A673 (cell line): ENCODE measurements at places on chromosomes 13 and 19. TPM values are rescaled to one million over a fixed set of nuclear protein-coding genes. Genes with fewer than 3 reads are reported as not detected.

The TNFSF13B gene
- total RNA-seq, result 9.2 and 11.2 TPM in 2 replicates

The SPRY2 gene
- 9.2 and 10.3 TPM in 2 replicates for total RNA-seq

The ZNF724 gene
- 19.0 and 21.0 TPM in 2 replicates for total RNA-seq

The SLC15A1 gene
- not detected in 2 replicates for total RNA-seq

The MYPOP gene
- total RNA-seq, result 11.4 and 13.5 TPM in 2 replicates

The NLRP7 gene
- not detected in 2 replicates for total RNA-seq

DNA sequence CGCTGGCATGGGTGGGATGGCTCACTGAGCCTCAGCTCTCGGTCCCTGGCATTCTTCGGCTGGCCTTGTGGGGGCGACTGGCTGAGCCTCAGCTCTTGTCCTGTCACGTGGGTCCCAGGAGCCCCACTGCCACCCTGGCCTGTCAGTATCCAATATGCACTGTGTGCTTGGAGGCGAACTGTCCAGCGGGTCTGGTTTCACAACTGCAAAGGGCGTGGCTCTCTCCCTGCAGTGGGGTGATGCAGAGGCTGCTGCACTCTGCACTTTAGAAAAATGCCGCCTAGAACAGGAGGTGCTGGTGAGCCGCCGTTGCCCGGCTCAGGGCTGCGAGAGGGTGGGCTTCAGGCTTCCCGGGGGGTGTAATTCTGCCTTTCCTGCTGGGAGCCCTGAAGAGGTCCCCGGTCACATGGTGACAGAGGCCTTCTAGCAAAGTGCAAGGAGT lies 17.0 kb upstream of the TMEM255B start:
- no peaks in the 10 kb centered on the region for H3K4me1 ChIP-seq
- DNase-seq, result peak; percentile 55
- H3K27me3 ChIP-seq, result no peaks in the 10 kb centered on the region
- H3K36me3 ChIP-seq, result no peaks in the 10 kb centered on the region
- H3K27ac ChIP-seq, result no peak overlapping the region

DNA sequence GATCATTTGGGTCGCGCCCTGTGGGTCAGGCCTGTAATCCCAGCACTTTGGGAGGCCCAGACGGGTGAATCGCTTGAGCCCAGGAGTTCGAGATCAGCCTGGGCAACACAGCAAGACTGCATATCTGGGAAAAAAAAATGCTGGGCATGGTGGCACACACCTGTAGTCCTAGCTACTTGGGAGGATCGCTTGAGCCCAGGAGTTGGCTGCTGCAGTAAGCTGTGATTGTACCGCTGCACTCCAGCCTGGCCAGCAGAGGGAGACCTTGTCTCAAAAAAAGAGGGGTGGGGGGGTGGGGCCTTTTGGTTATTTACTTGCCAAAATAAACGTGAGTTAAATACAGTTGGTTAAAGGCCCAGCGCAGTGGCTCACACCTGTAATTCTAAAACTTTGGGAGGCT lies 9.8 kb upstream of the ZNF544 start:
- H3K36me3 ChIP-seq, result peaks cover 2% of the 10 kb centered on the region
- no peaks in the 10 kb centered on the region for H3K27me3 ChIP-seq
- H3K27ac ChIP-seq, result no peak overlapping the region

GRCh38 chr19:46299695-46300094 lies 2.9 kb downstream of the HIF3A start:
- no peaks in the 10 kb centered on the region for H3K36me3 ChIP-seq
- no peak overlapping the region for H3K4me3 ChIP-seq
- no peaks in the 10 kb centered on the region for H3K27me3 ChIP-seq
- H3K4me1 ChIP-seq, result peaks cover 51% of the 10 kb centered on the region
- peak overlapping the region; percentile 65 for H3K27ac ChIP-seq

GRCh38 chr13:111159362-111160320 lies 44.5 kb downstream of the ARHGEF7 start:
- H3K4me1 ChIP-seq, result no peaks in the 10 kb centered on the region
- DNase-seq, result no peak
- no peak overlapping the region for H3K27ac ChIP-seq
- H3K36me3 ChIP-seq, result no peaks in the 10 kb centered on the region
- no peaks in the 10 kb centered on the region for H3K27me3 ChIP-seq
- H3K4me3 ChIP-seq, result no peak overlapping the region

- H3K27me3 ChIP-seq, result no peaks in the 10 kb centered on the region
- peak; percentile 78 for DNase-seq
- H3K36me3 ChIP-seq, result no peaks in the 10 kb centered on the region
Measured at GRCh38 chr13:95300625-95301182, 547 bp downstream of the ABCC4 start.

- H3K27me3 ChIP-seq, result no peaks in the 10 kb centered on the region
- peaks cover 12% of the 10 kb centered on the region for H3K36me3 ChIP-seq
- no peak overlapping the region for H3K27ac ChIP-seq
- peaks cover 6% of the 10 kb centered on the region for H3K4me1 ChIP-seq
Measured at GRCh38 chr19:18839465-18840287, 7.9 kb downstream of the UPF1 start.

DNA sequence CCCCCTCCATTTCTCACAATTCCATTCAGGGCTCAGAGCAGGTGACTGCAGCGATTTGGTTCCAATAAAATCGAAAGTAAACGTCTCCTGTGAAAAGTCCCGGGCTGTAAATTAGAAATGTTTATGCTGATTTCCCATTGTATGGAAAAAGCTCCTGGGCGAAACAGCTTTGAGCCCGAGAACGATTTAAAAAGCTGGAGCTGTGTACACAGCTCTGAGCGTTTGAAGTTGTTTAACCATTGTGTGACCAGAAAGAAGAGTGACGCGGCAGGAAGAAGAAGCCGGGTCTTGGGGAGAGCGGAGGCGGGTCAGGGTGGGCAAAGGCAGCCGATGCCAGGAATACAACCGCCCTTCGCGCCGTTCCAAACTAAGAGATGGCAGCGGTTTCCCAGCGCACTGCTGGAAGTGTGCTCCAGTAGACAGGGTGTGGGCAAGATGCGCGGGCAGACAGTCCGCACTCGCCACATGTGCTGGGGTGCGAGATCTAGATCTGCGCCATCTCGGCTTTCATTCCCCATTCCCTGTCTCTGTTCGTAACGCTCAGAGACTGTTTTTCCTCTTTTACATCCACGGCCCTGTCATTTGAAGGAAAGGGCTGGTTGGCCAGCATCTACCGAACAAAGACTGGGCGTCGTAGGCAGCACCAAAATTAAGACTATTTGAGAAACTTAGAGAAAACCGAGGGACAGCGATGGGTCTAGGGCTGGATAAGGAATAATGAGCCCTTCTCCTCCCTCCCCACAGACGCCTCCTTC lies 960 bp upstream of the GSX1 start:
- DNase-seq, result no peak
- peak overlapping the region; percentile 30 for H3K4me3 ChIP-seq
- H3K27ac ChIP-seq, result no peak overlapping the region
- H3K27me3 ChIP-seq, result peaks cover 100% of the 10 kb centered on the region
- H3K4me1 ChIP-seq, result no peaks in the 10 kb centered on the region
- no peaks in the 10 kb centered on the region for H3K36me3 ChIP-seq

GRCh38 chr13:108082481-108082880 lies 132.9 kb downstream of the LIG4 start:
- no peak overlapping the region for H3K4me3 ChIP-seq
- H3K36me3 ChIP-seq, result no peaks in the 10 kb centered on the region
- H3K4me1 ChIP-seq, result no peaks in the 10 kb centered on the region
- no peak overlapping the region for H3K27ac ChIP-seq

GRCh38 chr13:21932578-21932977 lies 261.7 kb downstream of the FGF9 start:
- H3K27me3 ChIP-seq, result no peaks in the 10 kb centered on the region
- no peak overlapping the region for H3K27ac ChIP-seq
- no peak for DNase-seq
- no peaks in the 10 kb centered on the region for H3K4me1 ChIP-seq
- no peak overlapping the region for H3K4me3 ChIP-seq

DNA sequence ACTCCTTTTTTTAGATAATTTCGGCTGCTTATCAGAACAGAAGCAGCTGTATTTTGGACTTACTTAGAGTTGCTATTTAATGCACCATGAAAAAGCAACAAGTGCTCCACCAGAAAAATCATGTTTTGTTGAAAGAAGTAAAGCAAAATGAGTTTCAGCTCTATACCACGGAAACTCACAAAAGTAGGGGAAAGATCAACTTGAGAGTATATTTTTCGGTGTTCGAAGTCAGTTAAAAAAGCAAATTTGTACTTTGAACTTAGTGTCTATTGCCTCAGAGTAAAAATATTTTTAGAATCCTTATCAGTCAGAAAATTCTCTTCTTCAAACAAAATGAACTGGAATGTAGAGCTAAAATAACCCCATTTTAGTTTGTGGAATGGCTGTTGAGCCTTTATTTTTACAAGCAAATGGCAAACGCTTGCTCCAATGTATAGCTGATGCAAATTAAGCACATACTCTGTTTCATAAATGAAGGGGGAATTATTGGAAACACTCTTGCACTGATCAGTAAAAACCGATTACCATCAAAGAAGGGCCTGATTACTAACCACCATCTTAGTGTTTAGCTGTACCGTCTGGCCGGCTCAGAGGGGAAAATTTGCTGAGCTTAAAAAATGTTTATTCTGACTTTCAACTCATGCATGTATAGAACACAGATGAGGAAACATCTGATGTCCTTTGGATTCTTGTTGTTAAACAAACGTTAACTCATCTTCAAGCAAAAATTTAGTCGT lies 540.7 kb downstream of the GPC6 start:
- no peaks in the 10 kb centered on the region for H3K27me3 ChIP-seq
- peaks cover 18% of the 10 kb centered on the region for H3K4me1 ChIP-seq
- no peaks in the 10 kb centered on the region for H3K36me3 ChIP-seq
- no peak for DNase-seq
- no peak overlapping the region for H3K27ac ChIP-seq

- peak overlapping the region; percentile 73 for H3K27ac ChIP-seq
- peaks cover 2% of the 10 kb centered on the region for H3K36me3 ChIP-seq
- peak; percentile 90 for DNase-seq
- no peaks in the 10 kb centered on the region for H3K27me3 ChIP-seq
Measured at GRCh38 chr19:55005684-55006488, 32.2 kb downstream of the GP6 start.

DNA sequence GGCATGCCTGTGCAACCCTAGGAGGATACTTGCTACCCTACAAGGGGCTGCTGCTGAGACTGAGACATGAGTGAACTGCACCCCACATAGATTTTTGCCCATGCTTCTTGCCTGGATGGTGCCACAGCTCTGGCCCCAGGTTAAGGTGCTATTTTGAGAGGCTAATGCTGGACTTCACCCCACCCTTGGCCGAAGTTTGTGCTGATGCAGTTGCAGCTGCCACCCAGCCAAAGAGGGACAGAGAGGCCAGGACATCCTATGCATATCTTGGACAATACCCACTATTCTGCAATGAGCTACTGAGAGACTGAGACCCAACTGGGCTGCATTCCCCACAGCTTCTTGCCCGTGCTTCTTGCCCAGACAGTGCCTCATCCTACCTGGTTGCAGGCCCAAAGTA lies 34.6 kb downstream of the NHLRC3 start:
- H3K4me3 ChIP-seq, result no peak overlapping the region
- H3K27me3 ChIP-seq, result peaks cover 6% of the 10 kb centered on the region
- no peak overlapping the region for H3K27ac ChIP-seq
- no peak for DNase-seq
- no peaks in the 10 kb centered on the region for H3K4me1 ChIP-seq

DNA sequence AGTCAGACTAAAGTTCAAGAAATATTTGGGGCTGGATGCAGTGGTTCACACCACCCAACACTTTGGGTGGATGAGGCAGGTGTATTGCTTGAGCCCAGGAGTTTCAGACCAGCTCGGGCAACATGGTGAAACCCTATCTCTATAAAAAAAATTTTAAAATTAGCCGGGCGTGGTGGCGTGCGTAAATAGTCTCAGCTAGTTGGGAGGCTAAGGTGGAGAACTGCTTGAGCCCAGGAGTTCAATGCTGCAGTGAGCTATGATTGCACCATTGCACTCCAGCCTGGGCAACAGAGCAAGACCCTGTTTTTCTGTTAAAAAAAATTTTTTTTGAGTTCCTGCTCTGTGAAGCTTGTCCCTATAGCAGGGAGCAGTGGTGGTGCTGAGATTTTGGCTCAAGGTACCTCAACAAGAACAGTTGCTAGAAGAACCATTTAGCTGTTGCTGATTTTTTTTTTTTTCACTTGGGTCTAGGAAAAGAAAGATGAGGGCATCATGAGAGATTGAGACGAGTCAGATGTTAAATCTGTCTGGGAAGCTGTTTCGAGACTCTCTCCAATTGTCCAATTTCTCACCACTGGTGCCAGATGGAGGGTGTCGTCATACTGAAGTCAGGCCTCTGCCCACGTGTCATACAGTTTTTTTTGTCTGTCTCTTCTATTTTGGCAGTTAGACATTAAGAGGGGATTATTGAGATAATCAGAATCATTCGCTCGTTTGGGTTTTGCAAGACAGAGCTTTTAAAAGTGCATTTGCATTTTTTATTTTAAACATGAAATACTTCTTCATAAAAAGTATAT lies 3.7 kb downstream of the SLC25A42 start:
- no peak overlapping the region for H3K4me3 ChIP-seq
- H3K4me1 ChIP-seq, result peaks cover 36% of the 10 kb centered on the region
- DNase-seq, result peak; percentile 70
- H3K36me3 ChIP-seq, result no peaks in the 10 kb centered on the region
- H3K27me3 ChIP-seq, result no peaks in the 10 kb centered on the region

DNA sequence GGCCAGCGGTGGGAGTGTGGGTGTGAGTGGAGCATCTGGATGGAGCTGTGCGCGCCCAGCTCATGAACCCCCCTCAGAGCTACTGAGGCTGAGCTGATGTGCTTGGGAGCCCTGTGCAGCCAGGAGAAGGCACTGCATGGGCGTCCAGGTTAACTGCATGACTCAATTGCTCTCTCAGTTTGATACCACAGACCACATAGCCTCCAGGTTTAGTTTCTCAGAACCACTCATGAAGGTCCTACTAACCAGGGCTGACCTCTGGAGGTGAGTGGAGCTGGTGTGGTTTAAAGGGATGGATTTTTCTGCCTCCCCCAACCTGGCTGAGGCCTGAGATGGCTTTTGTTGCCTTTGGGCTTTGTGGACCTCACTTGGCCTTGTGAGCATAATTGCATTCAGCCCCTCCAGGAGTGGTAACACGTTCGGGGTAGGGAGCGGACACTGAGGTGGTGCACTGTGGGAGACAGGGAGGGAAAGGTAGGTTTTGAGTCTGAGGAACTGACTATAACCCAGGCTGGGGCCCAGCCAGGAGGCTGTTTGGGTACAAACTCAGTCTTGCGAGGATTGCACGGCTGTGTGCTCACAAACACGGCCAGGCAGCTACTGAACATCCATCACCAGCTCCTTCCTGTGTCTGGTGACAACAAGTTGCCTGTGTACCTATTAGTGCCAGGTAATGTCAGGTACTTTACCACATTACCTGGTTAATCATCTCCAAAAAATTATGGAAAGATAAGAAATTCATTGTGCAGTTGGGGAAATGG lies 97.5 kb downstream of the RGCC start:
- H3K27me3 ChIP-seq, result no peaks in the 10 kb centered on the region
- no peak overlapping the region for H3K4me3 ChIP-seq
- DNase-seq, result no peak
- no peak overlapping the region for H3K27ac ChIP-seq

- no peaks in the 10 kb centered on the region for H3K27me3 ChIP-seq
- peaks cover 36% of the 10 kb centered on the region for H3K4me1 ChIP-seq
- H3K4me3 ChIP-seq, result no peak overlapping the region
- H3K36me3 ChIP-seq, result peaks cover 34% of the 10 kb centered on the region
- no peak for DNase-seq
Measured at GRCh38 chr19:2428756-2429711, 1.6 kb upstream of the TIMM13 start.

- no peaks in the 10 kb centered on the region for H3K27me3 ChIP-seq
- no peak for DNase-seq
- H3K27ac ChIP-seq, result no peak overlapping the region
- no peaks in the 10 kb centered on the region for H3K4me1 ChIP-seq
Measured at GRCh38 chr19:10352764-10353671, 13.6 kb upstream of the ICAM3 start.
